ENCODE measurements at places on chromosomes 6 and 20.

GRCh38 chr6:147227770-147228320, 23.6 kb downstream of the STXBP5 start:
- no peak for DNase-seq

DNA sequence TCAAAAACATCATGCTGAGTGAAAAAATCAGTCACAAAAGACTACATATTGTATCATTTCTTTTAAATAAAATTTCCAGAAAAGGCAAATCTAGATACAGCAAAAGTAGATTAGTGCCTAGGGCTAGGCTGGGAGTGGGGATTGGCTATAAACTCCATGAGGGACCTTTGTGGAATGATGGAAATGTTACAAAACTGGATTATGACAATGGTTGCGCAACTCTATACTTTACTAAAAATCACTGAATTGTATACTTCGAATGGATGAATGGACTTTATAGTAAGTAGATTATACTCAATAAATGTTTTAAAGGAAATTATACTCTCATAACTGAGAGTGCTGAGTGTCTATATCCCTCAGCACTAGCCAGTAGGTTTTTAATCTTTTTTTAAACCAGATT, 4.3 kb downstream of the HMGN3 start:
- DNase-seq: no peak

DNA sequence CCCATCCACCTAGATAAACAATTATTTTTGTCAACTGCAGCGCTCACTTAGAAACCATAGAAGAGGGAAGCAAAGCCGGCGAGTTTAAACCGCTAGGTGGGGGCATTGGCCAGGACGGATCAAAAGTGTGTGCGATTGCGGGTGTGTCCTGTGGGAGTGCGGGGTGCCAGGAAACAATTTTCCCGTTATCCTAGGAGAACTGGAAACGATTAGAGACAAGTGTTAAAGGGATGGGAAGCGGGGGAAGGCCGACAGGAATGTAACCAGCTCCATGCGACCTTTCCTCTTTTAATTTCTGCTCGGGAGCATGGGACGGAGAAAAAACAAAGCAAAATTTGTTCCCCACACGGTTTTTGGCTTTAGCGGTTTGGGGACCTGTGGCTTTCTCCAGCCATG, 2.8 kb upstream of the HTR1B start:
- no peak for DNase-seq

- DNase-seq: no peak
Observed at GRCh38 chr6:13437218-13437996, 50.0 kb downstream of the GFOD1 start.

DNA sequence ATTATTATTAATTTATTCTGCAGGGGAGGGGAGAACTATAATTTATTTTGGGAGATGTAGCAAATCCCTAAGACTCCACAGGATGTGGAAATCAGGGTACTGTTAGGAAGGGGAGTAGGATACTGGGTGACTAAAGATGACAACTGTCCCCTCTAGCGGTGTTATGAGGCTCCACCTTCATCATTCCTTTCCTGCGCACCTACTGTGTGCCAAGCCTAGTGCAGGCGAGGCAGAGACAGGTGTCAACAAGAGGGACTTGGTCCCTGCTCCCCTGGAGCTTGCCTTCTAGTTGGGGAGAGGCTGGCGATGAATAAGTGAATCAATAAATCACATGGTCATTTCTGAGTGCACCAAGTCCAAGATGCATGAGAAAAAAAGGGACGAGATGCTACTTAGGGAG, 65.5 kb downstream of the STK35 start:
- no peak for DNase-seq

DNA sequence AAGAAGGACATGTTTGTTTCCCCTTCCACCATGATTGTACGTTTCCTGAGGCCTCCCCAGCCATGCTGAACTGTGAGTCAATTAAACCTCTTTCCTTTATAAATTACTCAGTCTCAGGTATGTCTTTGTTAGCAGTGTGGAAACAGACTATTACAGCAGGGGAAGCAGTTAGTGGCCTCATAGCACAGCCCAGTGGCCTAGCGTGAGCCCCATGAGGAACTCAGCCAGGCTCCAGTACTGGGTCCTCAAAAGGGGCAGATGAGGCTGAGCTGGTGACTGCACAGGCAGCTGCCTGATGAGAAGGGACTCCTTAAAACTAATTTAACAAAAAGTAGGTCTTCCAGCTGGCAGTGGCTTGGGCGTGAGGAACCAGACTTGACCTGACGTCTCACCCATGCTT, 399.9 kb downstream of the CDH26 start:
- no peak for DNase-seq

- no peak for DNase-seq
Observed at GRCh38 chr20:11245431-11245830, 571.6 kb upstream of the JAG1 start.

DNA sequence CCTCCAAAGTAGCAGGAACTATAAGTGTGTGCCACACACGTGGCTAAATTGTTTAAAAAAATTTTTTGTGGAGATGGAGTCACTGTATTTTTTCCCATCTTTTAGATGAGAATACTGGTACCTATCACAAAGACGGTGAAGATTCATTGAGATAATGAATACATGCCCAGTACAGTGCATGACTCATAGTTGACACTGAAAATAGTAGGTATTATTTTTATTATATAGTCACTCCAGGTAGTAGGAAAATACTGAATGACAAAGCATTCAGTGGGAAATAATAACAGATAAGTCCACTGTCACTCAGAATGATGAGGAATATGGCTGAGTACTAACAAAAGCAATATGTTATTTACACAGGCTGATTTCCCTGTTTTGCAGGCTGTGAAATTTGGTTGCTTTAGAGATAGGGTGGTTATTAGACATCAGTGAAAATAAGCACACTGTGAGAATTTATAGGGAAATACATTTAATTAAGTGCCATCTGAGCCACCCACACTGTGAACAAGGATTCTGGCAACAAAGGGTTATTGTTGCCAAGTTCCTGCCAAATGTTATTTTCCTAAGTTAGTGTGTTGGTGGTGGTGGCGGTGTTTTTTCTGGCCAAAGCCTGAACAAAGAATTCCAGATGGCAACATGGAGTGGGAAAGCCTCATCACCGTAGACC, 129.8 kb upstream of the FOXQ1 start:
- no peak for DNase-seq

GRCh38 chr6:170094686-170095272, 196.1 kb downstream of the DLL1 start:
- DNase-seq: no peak

DNA sequence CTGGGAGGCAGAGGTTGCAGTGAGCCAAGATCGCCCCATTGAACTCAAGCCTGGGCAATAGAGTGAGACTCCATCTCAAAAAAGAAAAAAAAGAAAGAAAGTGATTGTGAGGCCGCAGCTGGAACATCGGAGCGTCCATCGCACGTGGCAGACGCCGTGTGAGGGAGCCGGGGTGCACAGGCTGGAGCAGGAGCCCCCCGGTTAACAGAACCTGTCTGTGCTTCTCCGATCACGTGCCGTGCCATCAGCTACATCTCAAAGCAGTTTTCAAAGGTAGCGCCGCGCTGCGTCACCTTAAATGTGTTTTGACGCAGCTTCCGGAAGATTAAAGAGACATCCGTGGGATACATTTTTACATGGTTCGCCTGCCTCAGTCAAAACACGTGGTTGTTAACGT, 138.9 kb downstream of the TAF4 start:
- DNase-seq: no peak

- DNase-seq: no peak
Observed at GRCh38 chr6:160118620-160119229, 2.9 kb upstream of the SLC22A1 start.

GRCh38 chr6:116215414-116215813, 38.5 kb downstream of the TSPYL4 start:
- no peak for DNase-seq

GRCh38 chr6:124470803-124471202, 491.4 kb upstream of the RNF217 start:
- no peak for DNase-seq

- no peak for DNase-seq
Observed at GRCh38 chr20:31845300-31845863, at the start of gene FOXS1. TSS of gene FOXS1 (minus strand) at chr20:31845604. CDS start at chr20:31845542, 62 bp downstream.

DNA sequence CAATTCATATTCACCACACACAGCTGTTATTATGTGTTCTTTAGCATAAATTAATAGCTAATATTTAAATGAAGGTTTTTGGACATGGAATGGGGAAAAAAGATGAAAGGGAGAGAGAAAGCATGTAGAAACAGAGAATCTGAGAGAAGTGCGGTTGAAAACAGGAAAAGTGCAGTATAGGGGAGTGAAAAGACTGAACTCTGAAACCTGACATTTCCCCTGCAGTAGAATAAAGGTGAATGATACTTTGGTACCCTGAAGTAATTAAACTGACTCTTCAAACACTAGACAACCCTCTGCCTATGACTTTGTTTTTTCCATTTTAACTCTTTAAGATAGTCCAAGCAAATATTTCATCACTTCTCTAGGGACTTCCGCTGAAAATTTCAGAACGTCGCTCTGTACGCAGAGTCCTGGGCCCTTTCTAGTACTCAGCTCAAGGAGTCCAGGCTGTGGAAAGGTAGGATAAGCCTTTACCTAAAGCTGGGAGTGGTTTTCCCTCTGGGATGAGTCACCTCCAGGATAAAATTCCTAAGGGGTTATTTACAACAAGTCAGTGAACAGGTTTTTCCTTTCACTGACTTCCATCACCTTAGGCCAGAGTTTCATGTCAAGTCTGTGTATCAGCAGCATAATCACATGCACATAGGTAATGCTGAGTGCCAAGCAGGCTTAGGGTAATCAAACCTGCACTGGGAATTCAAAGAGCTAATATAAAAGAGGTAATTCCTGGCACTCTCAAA, 614.5 kb downstream of the PKHD1 start:
- DNase-seq: no peak

GRCh38 chr6:37979392-37980221, 160.1 kb downstream of the ZFAND3 start:
- no peak for DNase-seq

- no peak for DNase-seq
Observed at GRCh38 chr6:1103021-1103420, 208.9 kb upstream of the FOXQ1 start.

GRCh38 chr6:158278004-158278403, 34.3 kb upstream of the TULP4 start:
- no peak for DNase-seq

DNA sequence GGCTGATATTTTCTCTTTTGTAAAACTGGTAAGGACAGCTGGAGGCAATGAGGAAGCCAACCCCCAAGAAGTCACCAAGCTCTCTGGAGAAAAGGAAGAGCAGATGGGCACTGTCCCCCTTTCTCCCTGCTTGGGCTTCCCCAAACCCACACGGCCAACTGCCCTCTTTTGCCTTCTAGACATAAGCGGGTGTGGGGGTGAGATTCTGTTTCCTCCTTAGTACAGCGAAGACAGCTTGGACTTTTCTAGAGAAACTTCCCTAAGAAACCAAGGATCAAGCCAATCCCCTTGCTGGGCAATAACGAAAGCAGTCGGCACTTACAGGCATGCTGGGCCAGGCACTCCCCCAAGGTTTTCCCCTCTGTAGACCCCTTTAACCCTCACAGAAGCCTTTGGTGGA, 110.3 kb downstream of the CDC5L start:
- no peak for DNase-seq

DNA sequence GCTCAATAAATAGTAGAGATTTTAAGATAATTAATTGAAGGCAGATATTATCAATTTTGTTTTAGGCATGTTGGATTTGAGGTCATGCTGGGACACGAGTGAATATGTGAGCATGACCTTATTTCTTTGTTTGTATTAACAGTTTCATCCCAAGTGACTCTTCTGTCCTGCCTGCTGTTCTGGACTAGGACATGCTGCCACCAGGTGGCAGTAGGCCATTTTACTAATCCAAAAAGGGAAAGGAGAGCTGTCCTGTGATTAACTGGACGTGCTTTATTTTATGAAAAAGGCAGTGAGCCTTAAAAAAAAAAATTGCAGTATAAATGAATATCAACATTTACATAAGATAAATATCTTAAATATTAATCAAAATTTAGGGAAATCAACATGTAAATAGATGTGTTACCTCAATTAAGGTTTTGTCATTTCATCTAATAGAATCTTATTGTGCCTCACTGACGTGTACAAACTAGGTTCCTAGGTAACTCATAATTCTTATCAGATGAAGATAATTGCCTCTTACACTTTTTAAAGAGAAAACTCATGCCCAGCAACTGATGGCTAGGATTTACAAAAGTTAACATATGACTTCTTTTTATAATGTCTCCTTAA, 49.8 kb downstream of the FRK start:
- DNase-seq: no peak

- no peak for DNase-seq
Observed at GRCh38 chr20:17835934-17836300, 132.7 kb downstream of the SNX5 start.

- DNase-seq: no peak
Observed at GRCh38 chr6:24859132-24859531, 60.4 kb upstream of the ARMH2 start.

DNA sequence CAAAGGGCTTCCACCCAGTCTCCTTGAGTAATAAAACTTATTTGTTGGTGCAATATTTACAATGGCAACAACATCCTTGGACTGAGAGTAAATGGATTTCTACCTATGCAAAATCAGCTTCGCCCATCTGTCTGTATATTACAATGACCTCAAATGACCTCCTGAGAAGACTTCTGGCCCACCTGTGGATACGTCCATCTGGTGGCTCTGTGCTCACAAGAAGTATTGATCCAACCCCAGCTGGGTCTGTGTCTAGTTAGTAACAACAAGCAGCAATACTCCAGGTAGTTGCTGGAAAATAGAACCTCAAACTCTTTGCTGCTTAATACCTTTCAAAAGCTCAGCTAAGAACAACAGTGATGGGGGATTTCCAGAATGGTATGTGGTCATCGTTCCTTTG, 34.7 kb upstream of the GSTA4 start:
- no peak for DNase-seq

DNA sequence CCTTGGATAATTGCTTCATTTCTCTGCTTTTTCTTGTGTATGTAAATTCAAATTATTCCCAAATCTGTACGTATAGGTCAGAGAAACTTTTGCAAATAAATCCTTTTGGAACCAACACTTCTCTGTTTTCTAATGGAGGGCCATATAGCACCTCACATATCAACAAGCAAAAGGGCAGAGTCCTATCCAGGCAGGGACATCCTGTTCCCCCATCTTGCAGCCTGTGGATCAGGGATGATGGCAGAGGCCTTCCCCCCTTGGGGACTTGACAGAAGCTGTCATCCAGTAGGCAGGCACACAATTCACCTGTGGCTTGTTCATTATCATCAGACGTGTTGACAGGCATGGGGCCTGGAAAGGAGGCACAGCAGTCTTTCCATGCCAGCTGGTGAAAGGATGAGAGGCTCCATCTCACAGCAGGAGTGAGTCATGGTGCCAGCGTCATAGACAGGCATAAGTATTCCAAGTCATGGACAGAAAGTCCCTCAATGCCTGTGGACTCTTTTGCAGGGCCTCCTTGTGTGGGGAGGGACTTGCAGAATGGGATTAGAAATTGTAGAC, 31.8 kb upstream of the PLEKHG1 start:
- no peak for DNase-seq

GRCh38 chr6:71138376-71138775, 150.2 kb upstream of the OGFRL1 start:
- no peak for DNase-seq

DNA sequence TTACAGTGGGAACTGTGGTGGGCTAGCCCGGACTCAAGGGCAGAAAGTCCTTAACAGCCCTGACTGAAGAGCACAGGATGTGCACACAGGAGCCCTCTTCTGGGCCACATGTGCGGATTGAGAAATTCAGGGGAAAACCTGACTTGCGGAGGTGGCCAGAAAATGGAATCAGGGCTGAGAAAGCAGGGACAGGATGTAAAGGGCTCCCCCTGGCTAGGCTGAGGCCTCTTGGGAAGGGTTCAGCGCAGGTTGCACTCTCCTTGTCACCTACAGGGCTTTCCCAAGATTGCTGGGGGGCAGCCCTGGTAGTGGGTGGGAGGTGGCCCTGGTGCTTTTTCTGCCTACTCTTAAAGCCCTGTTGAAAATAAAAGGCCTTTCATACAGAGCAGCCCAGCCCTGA, 251.2 kb downstream of the SLC24A3 start:
- DNase-seq: no peak
